ENCODE measurements at places on chromosomes 7 and 10. TPM values are rescaled to one million over a fixed set of nuclear protein-coding genes. Genes with fewer than 3 reads are reported as not detected.

DNA sequence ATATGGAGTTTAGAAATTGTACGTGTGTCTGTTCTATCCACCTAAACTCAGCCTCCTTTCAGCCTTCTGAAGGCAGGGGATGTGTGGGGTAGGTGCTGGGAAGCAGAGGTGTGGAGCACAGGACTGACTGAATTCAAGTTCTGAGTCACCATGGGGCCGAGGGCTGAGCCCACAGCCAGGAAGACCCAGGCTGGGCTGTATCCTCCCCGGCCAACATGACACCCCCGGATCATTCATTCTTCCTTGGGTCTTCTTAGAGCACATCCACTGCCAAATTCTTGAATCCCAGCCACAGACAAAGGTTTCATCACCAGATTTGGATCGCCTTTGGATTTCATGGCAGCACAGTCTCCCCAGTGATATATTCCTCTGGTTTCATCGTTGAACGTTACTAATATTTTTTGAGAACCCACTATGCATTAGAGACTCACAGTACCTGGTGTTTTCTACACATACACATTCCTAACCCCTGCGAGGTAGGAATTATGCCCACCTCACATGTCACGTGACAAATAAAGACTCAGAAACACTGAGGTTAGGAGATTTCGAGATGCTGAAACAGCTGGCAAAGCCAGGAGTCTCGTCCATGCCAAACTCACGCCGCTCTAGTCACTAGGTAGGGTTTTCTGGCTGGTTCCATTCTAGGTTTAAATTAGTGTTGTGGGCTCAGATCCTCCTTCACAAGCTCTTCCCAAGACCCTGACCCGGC lies 26.9 kb downstream of the CCDC3 start:
- no peak for DNase-seq
- H3K36me3 ChIP-seq = no peaks in the 10 kb centered on the region
- H3K4me3 ChIP-seq = no peak overlapping the region
- no peak overlapping the region for H3K27ac ChIP-seq

- H3K4me1 ChIP-seq = no peaks in the 10 kb centered on the region
- H3K4me3 ChIP-seq = no peak overlapping the region
- no peak overlapping the region for H3K27ac ChIP-seq
- no peaks in the 10 kb centered on the region for H3K36me3 ChIP-seq
- no peak for DNase-seq
Observed at GRCh38 chr7:115552766-115553165, 477.8 kb downstream of the TFEC start.

DNA sequence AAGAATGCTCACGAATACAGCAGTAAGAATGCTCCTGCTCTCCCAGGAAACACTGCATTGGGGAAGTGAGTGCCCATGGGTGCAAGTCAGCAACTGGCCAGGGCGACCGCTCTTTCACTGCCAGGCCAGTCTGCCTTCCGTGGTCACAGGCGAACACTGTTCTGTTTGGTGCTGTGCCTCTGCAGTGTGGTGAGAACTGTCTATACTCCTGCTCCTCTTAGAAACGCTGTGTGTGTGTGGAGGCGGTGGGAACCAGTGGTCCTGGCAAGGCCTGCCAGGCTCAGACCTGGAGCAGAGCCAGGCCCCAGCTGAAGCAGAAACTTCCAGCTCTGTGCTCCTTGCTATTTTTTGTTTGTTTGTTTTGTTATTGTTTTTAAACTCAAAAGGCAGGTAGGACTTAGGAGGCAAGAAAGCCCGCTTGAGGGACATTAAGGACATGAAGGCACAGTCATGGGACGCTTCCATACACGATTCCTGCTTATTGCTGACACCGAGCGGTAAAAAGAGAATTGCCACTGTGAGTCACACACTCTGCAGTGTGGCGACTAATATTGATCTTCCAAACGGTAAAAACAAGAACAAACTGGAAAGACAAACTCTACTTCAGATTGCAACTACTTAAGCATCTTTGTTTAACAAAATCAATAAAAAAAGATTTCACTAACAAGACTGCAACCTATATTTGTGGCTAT lies 430.8 kb downstream of the DNAJB6 start:
- no peaks in the 10 kb centered on the region for H3K4me1 ChIP-seq
- no peaks in the 10 kb centered on the region for H3K36me3 ChIP-seq
- no peaks in the 10 kb centered on the region for H3K27me3 ChIP-seq
- no peak overlapping the region for H3K4me3 ChIP-seq
- DNase-seq = peak; percentile 42

- DNase-seq = no peak
- no peaks in the 10 kb centered on the region for H3K27me3 ChIP-seq
- no peak overlapping the region for H3K4me3 ChIP-seq
- H3K36me3 ChIP-seq = no peaks in the 10 kb centered on the region
- no peaks in the 10 kb centered on the region for H3K4me1 ChIP-seq
Observed at GRCh38 chr10:65491799-65492198, 1434.0 kb upstream of the LRRTM3 start.

GRCh38 chr10:126218778-126219649 lies 169.3 kb downstream of the ADAM12 start:
- no peak for DNase-seq
- no peaks in the 10 kb centered on the region for H3K4me1 ChIP-seq
- H3K4me3 ChIP-seq = no peak overlapping the region
- no peak overlapping the region for H3K27ac ChIP-seq
- no peaks in the 10 kb centered on the region for H3K27me3 ChIP-seq

DNA sequence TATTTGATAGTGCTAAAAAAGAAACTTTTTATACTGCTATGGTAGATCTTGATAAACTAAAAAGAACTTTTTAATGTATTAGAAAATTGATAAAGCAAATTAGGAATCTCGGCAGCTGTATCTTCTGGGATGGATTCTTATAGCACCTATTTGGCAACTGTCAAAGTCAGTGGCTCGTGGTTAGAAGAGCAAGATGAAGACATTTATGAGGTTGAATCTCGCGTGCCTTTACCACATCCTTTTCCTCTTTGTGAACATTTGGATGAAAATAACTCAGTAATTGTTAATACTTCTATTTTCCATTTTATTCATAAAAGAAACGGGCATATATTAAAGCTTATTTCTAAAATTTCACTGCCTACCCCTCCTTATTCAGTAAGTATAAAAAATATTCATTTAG lies 76.2 kb downstream of the CYP51A1 start:
- H3K36me3 ChIP-seq = no peaks in the 10 kb centered on the region
- H3K4me3 ChIP-seq = no peak overlapping the region
- H3K4me1 ChIP-seq = peaks cover 2% of the 10 kb centered on the region
- H3K27me3 ChIP-seq = no peaks in the 10 kb centered on the region
- no peak overlapping the region for H3K27ac ChIP-seq
- DNase-seq = no peak

DNA sequence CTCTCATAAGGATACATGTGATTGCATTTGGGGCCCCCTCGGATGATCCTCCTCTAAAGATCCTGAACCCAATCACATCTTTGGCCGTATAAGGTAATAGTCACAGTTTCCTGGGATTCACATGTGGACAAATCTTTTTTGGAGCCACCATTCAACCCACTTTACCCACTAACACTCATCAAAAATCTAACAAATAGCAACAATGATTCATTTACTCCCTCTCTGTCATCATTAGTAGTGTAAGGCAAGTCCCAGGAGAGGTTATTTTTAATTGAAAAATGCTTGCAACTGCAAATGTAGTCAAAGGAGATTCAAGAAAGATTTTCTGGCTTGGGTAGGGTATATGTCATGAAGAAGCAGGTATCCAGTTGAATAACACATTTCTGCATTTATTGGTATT lies 9.9 kb upstream of the SMKR1 start:
- H3K36me3 ChIP-seq = no peaks in the 10 kb centered on the region
- H3K4me1 ChIP-seq = no peaks in the 10 kb centered on the region
- H3K27me3 ChIP-seq = no peaks in the 10 kb centered on the region
- no peak overlapping the region for H3K4me3 ChIP-seq
- DNase-seq = no peak

- no peaks in the 10 kb centered on the region for H3K36me3 ChIP-seq
- no peaks in the 10 kb centered on the region for H3K4me1 ChIP-seq
- DNase-seq = no peak
- no peaks in the 10 kb centered on the region for H3K27me3 ChIP-seq
- no peak overlapping the region for H3K4me3 ChIP-seq
Observed at GRCh38 chr7:13904689-13905088, 84.8 kb downstream of the ETV1 start.

- H3K27me3 ChIP-seq = no peaks in the 10 kb centered on the region
- H3K4me1 ChIP-seq = no peaks in the 10 kb centered on the region
- no peak overlapping the region for H3K4me3 ChIP-seq
Observed at GRCh38 chr7:158273138-158273651, 314.4 kb downstream of the PTPRN2 start.

DNA sequence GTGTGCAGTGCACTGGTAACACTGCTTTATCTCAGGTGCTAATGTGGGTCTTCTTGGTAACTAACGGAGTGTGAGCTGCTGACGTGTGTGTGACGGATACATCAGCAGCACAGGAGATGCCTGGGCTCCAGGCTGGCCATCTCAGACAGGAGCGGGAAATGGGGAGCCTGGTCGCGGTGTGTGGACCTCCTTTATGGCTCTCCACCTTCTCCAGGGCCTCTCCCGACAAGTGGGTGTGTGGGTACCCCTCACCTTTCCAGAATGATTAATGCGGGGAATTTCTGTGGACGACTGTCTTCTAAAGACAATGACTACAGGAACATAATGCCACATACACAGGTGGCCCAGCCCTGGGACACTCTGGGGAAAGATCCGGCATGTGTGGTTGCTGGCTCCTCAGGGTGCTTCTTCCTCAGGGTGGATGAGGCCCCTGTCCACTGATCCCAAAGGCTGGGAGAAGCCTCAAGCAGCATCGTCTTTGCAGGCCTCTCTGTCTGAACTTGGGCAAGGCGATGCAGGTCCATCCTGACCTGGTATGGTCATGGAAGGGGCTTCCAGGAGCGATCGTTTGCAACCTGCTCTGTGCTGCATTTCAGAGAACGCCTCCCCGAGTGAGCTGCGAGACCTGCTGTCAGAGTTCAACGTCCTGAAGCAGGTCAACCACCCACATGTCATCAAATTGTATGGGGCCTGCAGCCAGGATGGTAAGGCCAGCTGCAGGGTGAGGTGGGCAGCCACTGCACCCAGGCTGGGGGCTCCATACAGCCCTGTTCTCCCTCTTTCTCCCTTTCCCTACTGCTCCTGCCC lies 20.3 kb upstream of the CSGALNACT2 start:
- peak; percentile 72 for DNase-seq
- H3K36me3 ChIP-seq = no peaks in the 10 kb centered on the region
- no peaks in the 10 kb centered on the region for H3K4me1 ChIP-seq

DNA sequence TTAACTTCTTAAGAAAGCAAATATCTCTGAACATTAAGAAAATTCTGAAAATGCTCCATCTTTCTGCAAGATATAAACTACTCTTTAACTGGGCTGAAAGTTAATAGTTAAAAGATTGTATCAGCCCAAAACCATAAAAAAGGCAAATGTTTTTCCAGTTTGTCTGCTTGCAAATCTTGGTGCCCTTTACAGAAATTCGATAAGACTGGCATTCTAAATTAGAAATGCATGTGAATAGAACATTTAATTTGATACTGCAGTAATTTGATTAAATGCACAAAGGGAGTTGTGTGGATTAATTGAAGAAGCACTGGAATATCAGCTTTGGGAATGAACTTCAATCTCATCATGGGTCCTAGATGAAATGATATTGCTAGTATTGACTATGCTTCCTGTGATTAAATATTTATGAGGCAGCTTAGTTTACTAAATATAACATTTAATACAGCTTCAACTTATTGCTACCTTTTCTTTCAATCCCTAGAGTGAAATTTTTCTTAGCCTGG lies 78.4 kb downstream of the IQUB start:
- H3K4me1 ChIP-seq = no peaks in the 10 kb centered on the region
- no peak overlapping the region for H3K4me3 ChIP-seq
- no peak for DNase-seq
- no peak overlapping the region for H3K27ac ChIP-seq
- no peaks in the 10 kb centered on the region for H3K36me3 ChIP-seq

- no peaks in the 10 kb centered on the region for H3K27me3 ChIP-seq
- H3K4me3 ChIP-seq = no peak overlapping the region
- no peaks in the 10 kb centered on the region for H3K36me3 ChIP-seq
Observed at GRCh38 chr10:93290661-93291354, 191.3 kb downstream of the MYOF start.

The HPSE2 gene
- 3.4 TPM for total RNA-seq

GRCh38 chr7:1413936-1414639 lies 45.2 kb downstream of the MICALL2 start:
- H3K4me1 ChIP-seq = no peaks in the 10 kb centered on the region
- no peaks in the 10 kb centered on the region for H3K27me3 ChIP-seq
- no peak overlapping the region for H3K27ac ChIP-seq
- DNase-seq = no peak

GRCh38 chr10:75276069-75276872 lies 40.5 kb upstream of the COMTD1 start:
- H3K27ac ChIP-seq = no peak overlapping the region
- H3K4me3 ChIP-seq = no peak overlapping the region
- no peak for DNase-seq
- H3K27me3 ChIP-seq = no peaks in the 10 kb centered on the region
- no peaks in the 10 kb centered on the region for H3K36me3 ChIP-seq

- no peak overlapping the region for H3K4me3 ChIP-seq
- DNase-seq = peak; percentile 36
- H3K4me1 ChIP-seq = no peaks in the 10 kb centered on the region
- H3K27me3 ChIP-seq = no peaks in the 10 kb centered on the region
- H3K27ac ChIP-seq = no peak overlapping the region
- no peaks in the 10 kb centered on the region for H3K36me3 ChIP-seq
Observed at GRCh38 chr7:128875523-128875948, 12.9 kb downstream of the ATP6V1F start.

DNA sequence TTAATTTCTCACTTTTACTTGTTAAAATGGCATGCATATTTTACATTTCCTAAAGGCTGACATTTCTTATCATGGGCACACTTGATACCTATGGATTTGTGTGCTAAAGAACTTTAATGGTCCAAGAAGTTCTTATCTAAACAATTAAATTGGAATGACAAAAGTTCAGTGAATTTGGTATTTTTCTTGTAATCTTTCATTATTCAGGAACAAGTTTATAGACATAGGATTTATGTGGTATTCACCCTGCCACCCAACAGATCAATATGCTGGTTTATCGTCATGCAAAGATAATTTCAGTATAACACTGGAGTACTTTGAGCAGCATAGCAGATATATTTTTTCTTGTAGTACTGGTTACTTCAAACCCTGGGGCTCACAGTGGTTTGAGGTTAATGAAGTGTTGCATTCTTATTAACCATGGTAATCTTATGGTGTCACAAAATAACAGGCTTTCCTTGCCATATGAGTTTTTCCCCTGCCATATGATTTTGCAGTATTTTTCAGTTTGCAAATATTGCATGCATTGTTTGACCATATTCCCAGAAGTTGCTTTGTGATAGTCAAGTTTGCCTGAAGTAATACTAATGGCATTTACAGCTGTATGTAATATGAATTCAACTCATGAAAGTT lies 148.8 kb downstream of the PPP1R9A start:
- DNase-seq = no peak
- no peak overlapping the region for H3K27ac ChIP-seq
- H3K27me3 ChIP-seq = no peaks in the 10 kb centered on the region
- H3K36me3 ChIP-seq = no peaks in the 10 kb centered on the region

The MAT1A gene
- 0.13 TPM for total RNA-seq

DNA sequence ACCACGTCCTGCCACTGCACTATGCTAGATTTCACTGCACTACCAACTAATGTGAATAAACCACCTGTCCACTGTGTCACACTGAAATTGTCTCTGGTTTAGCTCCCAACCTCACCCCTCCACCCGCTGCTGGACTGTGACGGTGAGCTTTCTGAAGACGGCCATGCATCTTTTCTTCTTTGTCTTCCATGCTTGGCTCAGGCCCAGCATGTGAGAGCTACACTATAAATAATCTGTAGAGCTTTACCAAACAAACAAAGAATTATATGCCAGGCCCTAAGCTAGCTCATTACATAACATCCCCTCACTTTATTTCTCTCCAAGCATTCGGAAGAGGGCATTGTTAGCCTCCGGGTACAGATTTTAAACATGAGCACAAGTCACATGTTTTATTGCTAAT lies 633.2 kb downstream of the TNS3 start:
- H3K27me3 ChIP-seq = no peaks in the 10 kb centered on the region
- no peak overlapping the region for H3K4me3 ChIP-seq
- DNase-seq = no peak
- no peaks in the 10 kb centered on the region for H3K4me1 ChIP-seq
- no peak overlapping the region for H3K27ac ChIP-seq
- no peaks in the 10 kb centered on the region for H3K36me3 ChIP-seq
